ENCODE measurements at places on chromosomes 2 and 18.

DNA sequence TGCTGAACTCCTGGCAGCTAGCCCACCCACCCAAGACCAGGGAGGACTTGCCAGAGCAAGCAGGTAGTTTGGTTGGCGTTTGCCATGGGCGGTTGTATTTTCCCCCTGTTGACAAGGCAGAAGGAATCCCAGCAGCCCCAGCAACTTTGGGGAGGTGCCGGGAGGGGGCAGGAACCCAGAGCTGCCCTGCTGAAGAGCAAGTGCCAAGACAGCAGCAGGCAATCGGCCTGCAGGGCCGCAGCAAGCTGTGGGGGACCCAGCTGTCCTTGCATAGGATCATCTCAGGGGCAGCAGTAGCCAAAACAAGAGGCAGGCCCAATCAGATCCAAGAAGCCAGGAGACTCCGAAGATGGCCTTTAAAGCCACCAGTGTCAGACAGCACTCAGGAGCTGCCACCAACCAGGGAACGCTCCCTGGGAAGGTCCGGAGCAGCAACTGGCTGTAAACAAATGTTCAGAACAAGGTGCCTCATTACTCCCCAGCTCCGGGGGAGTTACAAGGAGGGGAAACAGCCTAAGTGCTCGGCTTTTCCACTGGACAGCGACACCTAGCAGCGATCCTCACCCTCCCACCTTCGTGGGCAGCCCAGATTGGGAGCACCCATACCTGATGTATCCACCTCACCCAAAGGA, 2.1 kb downstream of the ST8SIA5 start:
- no peak for DNase-seq

DNA sequence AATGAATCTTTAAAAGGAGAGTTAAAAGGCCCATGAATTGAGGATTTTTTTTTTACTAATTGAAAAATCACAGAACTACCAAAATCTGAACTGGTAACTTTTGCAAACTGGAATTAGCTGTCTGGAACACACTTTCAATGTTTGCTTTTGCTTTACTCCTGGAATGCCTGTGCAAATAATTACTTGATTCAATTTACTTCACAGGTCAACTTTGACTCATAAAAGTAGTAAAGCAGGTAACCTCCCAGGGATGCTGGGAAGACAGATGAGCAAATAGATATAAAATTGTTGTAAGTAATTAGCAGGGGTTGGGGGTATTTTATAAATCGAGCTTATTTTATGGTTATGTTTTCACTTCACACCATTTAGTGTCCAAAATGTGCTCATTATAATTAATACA, 398.3 kb upstream of the HNRNPA3 start:
- no peak for DNase-seq

GRCh38 chr2:134035605-134036370, 218.1 kb upstream of the MGAT5 start:
- DNase-seq, result no peak

GRCh38 chr2:144382849-144383248, 137.1 kb downstream of the ZEB2 start:
- DNase-seq, result no peak

DNA sequence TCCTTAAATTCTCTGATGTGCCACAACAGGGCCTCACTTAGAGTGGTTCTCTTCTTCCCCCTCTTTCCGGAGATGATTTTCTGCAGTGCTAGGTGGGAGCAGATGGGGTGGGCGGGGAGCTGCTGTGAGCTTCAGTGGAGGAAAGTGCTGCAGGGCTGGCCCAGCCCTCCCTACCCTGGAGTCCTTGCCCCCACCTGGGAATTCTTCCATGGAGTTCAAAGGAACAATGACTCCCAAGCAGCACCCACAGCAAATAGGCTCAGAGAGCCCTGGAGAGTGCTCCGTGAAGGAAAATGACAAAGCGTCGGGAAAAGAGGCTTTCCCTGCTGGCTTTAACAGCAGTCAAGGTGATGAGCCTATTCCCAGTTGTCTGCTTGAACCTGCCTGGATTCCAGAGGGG, 28.8 kb downstream of the LOXHD1 start:
- DNase-seq, result no peak

Data from T-helper 2 cell (primary cell).